GDM1 (cell line): ENCODE measurements at places on chromosomes 1 and 21.

- DNase-seq, result no peak
Observed at GRCh38 chr1:172146141-172146850, 274.2 kb upstream of the C1orf105 start.

GRCh38 chr1:62398377-62398776, 38.5 kb upstream of the USP1 start:
- DNase-seq, result no peak

GRCh38 chr1:47963568-47964358, 33.4 kb downstream of the TRABD2B start:
- no peak for DNase-seq

GRCh38 chr21:14557413-14557812, 11.3 kb upstream of the SAMSN1 start:
- no peak for DNase-seq

GRCh38 chr1:47238935-47239592, 7.0 kb upstream of the TAL1 start:
- DNase-seq, result no peak
